Thymus (tissue), 14 donors: ENCODE measurements at places on chromosomes 11 and 22. TPM values are rescaled to one million over a fixed set of nuclear protein-coding genes. Genes with fewer than 3 reads are reported as not detected.

DNA sequence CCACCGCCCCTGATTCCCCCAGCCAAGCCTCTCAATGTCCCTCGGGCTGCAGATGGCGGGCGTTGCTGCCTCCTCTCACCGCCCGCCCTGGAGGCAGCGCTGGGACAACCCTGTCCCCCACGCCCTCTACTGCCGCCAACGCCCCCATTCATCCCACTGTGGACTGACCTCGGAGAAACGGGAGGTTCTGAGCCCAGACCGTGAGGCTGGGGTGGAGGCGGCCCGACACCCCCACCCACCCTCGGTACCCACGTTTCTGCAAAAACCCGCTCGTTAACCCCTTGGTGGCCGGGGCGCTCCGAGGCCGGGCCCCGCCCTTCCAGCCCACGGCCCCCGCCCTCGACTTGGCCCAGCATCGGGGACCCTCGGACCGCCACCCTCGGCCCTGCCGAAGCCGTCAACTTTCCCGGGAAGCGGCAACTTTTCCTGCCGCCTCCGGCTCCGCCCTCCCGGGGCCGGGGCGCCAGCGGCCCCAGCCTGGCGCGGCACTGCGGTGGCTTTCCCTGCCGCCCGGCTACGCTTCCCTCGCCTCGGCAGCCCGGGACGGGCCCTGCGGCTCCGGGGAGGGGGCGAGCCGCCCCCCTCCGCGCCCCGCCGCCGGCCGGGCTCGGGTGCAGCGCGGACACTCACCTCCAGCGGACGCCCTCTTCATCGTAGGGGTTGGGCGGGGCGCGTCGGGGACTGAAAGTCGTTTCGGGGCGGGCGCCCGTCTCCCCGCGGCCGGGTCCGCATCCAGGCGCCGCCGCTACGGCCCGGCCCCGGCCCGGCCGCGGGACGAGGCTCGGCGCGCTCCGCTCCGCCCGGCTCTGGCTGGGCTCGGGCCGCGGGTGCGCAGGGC, 458 bp downstream of the RTN4R start:
- no peak for DNase-seq

- DNase-seq, result no peak
Observed at GRCh38 chr11:115872416-115872815, 368.2 kb upstream of the CADM1 start.

The KCNE3 gene
- 2.1 TPM for polyA plus RNA-seq

- DNase-seq, result no peak
Observed at GRCh38 chr11:112941104-112941503, 20.1 kb upstream of the NCAM1 start.

- no peak for DNase-seq
Observed at GRCh38 chr11:96648991-96649390, 259.2 kb downstream of the JRKL start.

The CHRDL2 gene
- polyA plus RNA-seq, result 0.30 TPM
